Astrocyte (in vitro differentiated cells and primary cell): ENCODE measurements at places on chromosomes 7 and 10. TPM values are rescaled to one million over a fixed set of nuclear protein-coding genes. Genes with fewer than 3 reads are reported as not detected.
A peak's percentile ranks its signal among the peaks of the same experiment; 100 is the strongest.

- peaks cover 11% of the 10 kb centered on the region for H3K4me1 ChIP-seq
- no peaks in the 10 kb centered on the region for H3K36me3 ChIP-seq
- no peak overlapping the region for H3K4me3 ChIP-seq
Observed at GRCh38 chr10:71603150-71603549, 116.4 kb downstream of the C10orf105 start.

- no peak for DNase-seq
- H3K27me3 ChIP-seq, result no peaks in the 10 kb centered on the region
- H3K27ac ChIP-seq, result no peak overlapping the region
- no peaks in the 10 kb centered on the region for H3K4me1 ChIP-seq
- no peaks in the 10 kb centered on the region for H3K36me3 ChIP-seq
Observed at GRCh38 chr7:106644999-106645398, 16.0 kb downstream of the CCDC71L start.

GRCh38 chr10:87760195-87760905 lies 57.7 kb downstream of the ATAD1 start:
- H3K36me3 ChIP-seq, result peaks cover 2% of the 10 kb centered on the region
- no peak overlapping the region for H3K27ac ChIP-seq
- DNase-seq, result no peak
- no peak overlapping the region for H3K4me3 ChIP-seq
- no peaks in the 10 kb centered on the region for H3K27me3 ChIP-seq

- no peak overlapping the region for H3K27ac ChIP-seq
- peaks cover 7% of the 10 kb centered on the region for H3K36me3 ChIP-seq
- H3K4me1 ChIP-seq, result no peaks in the 10 kb centered on the region
Observed at GRCh38 chr10:84156768-84157167, 16.8 kb upstream of the GPR15LG start.

GRCh38 chr7:117082647-117083046 lies 129.3 kb downstream of the ST7 start:
- no peak overlapping the region for H3K27ac ChIP-seq
- H3K27me3 ChIP-seq, result no peaks in the 10 kb centered on the region
- no peak overlapping the region for H3K4me3 ChIP-seq
- no peaks in the 10 kb centered on the region for H3K36me3 ChIP-seq
- H3K4me1 ChIP-seq, result peaks cover 2% of the 10 kb centered on the region
- no peak for DNase-seq

- peaks cover 15% of the 10 kb centered on the region for H3K4me1 ChIP-seq
- no peak for DNase-seq
- no peaks in the 10 kb centered on the region for H3K36me3 ChIP-seq
- no peak overlapping the region for H3K4me3 ChIP-seq
- H3K27ac ChIP-seq, result no peak overlapping the region
Observed at GRCh38 chr7:128732521-128733277, 6.5 kb upstream of the CALU start.

DNA sequence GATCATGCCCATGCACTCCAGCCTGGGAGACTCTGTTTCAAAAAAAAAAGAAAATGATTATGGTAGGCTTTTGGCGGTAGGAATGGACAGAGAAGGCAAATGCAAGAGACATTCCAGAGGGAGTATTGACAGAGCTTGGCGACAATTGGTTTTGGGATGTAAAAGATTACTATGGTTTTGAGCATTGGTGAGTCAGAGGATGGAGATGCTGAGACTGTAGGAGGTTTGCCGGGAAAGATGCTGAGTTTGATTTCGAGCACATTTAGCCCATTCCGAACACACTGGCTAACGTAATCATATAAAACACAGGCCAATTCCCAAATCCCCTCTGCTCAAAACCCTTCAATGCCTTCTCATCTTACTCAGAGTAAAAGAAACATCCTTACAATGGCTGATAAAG lies 161.6 kb upstream of the MKLN1 start:
- H3K27ac ChIP-seq, result peak overlapping the region; percentile 61
- no peaks in the 10 kb centered on the region for H3K27me3 ChIP-seq
- no peak overlapping the region for H3K4me3 ChIP-seq
- H3K4me1 ChIP-seq, result peaks cover 25% of the 10 kb centered on the region

DNA sequence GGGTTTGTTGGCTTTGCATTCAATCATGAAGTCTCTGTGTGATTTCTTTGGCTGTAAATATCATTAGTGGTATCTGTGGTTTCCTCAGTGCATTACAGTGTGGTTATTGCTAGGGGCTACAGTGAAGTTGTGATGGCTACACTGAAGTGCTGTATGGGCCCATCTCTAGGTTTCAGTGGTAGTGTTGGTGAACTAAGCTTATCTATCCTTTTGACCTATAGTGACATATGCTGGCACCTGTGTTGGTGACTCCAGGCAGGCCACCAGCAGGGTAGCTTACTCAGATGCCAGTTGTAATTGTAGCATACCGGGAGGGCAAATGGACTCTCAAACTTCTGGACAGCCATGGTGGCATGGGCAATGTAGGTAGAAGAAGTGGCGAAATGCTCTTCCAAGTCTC lies 219.0 kb downstream of the ANKRD30A start:
- no peak overlapping the region for H3K4me3 ChIP-seq
- no peaks in the 10 kb centered on the region for H3K36me3 ChIP-seq

Gene PCDH15
- not detected in 2 replicates for total RNA-seq
